T-helper 2 cell (primary cell): ENCODE measurements at places on chromosomes 16 and 17.

DNA sequence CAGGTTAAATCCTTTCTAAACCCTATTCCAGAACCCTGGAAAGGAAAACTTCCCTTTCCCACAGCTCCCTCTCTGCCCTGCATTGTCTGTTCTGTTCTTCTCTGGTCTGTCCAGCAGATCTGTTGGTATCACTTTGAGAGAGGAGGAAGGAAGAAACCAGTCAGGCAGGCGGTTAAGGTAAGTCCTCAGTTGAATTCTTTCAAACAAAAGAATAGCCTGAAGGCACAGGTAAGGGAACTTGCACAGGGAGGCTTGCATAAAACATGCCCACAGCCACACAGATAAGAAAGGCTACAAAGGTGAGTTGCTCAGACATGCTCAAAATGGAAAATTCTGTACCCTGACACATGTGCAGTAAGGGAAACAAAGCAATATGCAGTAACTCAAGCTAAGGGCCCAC lies 595.7 kb upstream of the CDH5 start:
- no peak for DNase-seq

DNA sequence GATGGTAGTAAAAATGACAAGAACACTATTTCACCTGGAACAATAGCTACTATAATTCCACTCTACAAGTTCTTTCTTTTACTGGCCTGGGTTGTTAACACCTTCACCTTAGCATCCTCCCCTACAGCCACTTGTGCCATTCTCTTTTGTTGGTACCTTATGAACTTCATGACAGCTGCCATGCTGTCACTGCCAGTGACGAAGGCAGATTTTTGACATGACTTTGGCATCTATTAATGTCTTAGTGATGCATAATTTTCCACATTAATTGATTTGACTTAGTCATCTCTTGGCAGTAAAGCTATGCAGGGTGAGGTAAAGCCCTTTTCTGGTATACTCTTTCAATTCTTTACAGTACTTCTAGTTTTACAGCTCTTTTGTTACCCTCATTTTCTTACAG lies 207.9 kb downstream of the TANC2 start:
- DNase-seq = no peak

GRCh38 chr16:6229186-6229585 lies 1103.5 kb upstream of the RBFOX1 start:
- no peak for DNase-seq

- DNase-seq = no peak
Observed at GRCh38 chr17:28326114-28326513, 7.1 kb downstream of the TMEM97 start.

- DNase-seq = no peak
Observed at GRCh38 chr17:958712-959451, 20.7 kb downstream of the NXN start.

GRCh38 chr17:43939886-43940285 lies 2.4 kb downstream of the PPY start:
- DNase-seq = no peak

- no peak for DNase-seq
Observed at GRCh38 chr17:1038459-1039122, 41.7 kb downstream of the TIMM22 start.

GRCh38 chr17:80034791-80035686 lies 633 bp downstream of the TBC1D16 start:
- DNase-seq = peak; percentile 60
